Amniotic stem cell (primary cell): ENCODE measurements at places on chromosomes 13 and 19.

DNA sequence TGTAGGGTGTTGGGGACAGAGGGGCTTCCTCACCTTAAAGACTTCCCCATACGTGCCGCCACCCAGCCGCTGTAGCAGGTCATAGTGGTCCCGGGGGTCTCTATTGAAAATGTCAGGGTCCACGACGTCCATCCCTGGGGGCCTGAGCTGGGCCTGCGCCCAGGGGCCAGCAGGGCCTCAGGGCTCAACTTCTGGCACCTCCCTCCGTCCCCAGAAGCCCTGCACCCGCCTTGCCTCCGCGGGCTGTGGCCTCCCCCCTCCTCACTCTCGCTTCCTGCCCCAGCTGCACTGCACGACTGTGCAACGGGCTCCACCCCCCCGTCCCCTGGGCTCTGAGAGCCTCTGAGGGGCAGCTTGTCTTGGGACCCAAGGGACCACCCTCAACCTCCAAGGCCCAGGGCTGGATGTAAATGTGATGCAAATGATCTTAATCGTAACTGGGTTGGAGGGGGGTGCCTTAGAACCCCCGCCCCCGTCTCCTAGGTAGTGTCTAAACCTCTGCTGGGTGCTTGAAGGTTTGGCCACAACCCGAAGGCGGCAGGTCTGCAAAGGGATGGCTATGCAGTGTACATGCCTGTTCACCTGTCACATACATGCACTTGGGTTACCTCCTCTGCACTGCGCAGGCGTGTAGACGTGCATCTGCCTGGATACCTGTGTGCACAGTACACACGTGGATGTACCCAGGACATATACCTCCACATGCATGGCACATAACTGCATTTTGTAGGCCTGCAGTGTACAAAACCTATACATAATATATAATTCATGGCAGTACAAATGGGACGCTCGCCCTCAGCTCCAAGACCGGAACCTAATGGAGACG, at the start of gene MAP4K1:
Gene MAP4K1, minus strand, starts transcription at position 190 of the 826 bp plus-strand sequence. Its CDS starts 58 bp downstream, at position 132.
- DNase-seq = no peak

DNA sequence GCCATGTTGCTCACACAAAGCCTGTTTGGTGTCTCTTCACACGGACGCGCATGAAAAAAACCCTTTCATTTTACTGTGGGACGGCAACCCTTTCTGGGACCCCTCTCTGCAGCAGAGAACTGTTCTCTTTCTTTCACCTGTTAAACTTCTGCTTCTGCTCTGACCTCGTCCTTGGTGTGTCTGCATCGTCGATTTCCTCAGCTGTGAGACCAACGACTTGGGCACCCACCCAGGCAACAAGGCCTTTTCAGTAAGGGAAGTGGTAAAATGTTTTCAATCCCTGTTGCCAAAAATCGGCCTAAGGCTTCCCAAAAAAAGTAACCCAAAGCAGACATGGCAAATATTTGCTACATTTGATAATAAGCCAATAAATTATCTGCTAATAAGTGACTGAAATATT, 515.3 kb downstream of the IRS2 start:
- DNase-seq = no peak

DNA sequence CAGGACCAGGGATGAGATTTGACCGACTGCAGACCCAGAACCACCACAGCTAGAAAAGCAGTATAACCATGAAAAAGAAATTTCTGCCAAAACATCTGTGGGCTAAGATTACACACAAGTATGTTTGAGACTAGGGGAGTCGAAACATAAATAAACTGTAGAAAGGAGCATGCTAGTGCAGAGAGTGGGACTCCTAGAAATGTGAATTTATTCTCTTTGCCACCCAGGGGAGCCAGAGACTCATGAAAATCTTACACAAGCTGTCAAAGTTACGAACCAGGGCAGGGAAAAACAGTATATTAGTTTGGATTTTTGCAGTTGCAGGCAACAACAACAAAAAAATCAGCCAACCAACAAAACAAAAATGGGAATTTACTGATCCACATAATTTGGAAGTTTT, 12.3 kb upstream of the HSPH1 start:
- DNase-seq = no peak

DNA sequence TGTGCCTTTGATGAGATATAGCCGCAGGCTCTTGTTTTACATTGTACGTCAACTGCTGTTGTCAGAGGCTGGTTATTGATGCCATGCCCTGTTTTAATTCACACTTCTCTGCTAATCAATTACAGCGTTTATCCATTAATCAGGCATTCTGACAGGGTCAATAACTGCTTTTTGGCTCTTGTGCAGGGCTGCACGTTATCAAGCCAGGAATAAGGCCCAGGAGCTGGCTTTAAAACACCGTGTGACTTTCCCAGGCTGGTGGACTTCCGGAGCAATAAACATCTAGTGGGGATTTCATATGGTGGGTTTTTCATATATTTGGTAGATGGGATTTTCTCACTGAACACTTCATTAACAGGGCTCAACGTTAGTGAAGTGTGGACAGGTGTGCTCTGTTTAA, 221.7 kb downstream of the TM9SF2 start:
- DNase-seq = no peak

DNA sequence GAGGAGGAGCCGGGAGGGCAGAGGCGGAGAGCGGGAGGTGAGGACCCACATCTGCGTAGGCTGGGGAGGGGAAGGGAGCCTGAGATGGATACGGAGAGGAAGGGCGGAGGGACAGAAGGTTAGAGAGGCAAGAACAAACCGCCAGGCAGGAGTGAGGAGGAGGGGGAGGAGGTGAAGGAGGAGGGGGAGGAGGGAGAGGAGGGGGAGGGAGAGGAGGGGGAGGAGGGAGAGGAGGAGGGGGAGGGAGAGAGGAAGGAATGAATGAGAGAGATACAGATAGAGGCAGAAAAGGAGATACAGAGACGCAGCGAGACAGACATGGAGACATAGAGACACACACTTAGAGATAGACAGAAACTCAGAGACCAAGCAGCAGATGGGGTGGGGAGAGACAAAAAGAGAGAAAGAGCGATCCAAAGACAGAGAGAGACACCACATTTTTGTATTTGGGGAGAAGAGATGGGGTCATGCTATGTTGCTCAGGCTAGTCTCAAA, 782 bp upstream of the CA11 start:
- DNase-seq = no peak

- DNase-seq = no peak
These were observed 697.5 kb upstream of the PCDH20 start for GRCh38 chr13:62113179-62113578.

DNA sequence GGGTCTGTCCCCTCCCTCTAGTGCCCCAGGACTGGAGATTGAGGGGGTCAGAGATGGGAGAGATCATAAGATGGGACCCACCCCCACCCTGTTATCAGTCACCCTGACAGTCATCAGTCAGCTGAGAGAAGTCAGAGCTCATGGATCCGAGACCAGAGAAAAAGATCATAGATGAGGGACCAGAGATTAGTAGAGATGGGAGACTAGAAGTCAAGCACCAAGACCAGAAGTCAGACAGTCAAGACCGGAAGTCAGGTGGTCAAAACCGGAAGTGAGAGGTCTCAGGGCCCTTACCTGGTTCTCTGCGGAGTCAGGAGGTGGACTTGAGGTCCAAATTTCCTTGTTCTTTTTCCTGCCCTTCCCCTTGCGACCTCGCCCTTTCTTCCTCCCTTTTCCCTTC, 7.0 kb downstream of the COL5A3 start:
- DNase-seq = no peak
